Naive thymus-derived CD8-positive, alpha-beta T cell (primary cell): ENCODE measurements at places on chromosomes 1 and 21.
A peak's percentile ranks its signal among the peaks of the same experiment; 100 is the strongest.

DNA sequence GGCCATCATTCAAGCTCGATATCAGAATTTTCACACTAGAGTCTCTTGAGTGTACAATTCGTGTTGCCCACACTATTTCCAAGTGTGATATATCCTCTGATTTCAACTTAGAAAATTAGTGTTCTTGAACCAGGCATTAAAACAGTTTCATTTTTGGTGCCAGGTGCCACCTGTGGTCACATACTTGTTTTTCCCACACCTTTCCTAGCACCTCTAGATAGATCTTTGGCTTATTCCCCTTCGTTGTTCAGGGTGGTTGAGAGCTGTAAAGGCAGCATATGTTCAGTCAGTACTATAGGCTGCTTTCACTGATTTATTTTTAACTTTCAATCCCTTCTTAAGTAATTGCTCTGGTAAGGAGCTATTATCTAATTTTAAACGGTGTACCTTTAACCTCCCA, 131.1 kb downstream of the NEK7 start:
- no peak for DNase-seq

GRCh38 chr1:201518071-201518470, 11.1 kb upstream of the CSRP1 start:
- DNase-seq = no peak

DNA sequence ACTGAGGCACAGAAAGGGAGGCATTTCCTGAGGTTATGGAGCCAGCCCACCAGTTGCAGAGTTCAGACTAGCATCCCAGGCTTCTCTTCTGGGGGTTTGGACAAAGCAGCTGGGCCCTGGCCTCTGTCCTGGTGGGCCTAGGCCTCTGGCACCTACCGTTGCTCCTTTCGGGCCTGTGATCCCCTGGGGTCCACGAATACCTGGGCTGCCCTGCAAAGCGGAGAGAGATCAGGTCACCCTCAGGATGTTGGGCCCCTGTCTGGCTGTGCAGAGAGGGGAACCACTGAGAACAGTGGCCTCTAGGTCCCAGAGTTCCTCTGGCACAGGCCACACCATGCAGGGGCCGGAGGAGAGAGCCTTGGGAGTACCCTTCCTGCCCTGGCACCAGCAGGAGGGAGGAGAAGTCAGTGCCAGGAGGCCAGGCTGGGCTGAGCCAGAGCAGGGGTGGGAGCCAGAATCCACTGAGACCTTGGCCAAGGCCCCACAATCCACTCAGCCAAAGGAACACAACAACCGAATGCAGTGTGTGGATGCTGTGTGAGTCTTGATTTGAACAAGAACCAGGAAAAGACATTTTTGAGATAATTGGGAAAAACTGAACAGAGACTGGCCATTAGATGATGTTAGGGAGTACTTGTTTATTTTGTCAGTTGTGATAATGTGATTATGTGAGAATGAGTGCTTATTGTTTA, 8.9 kb downstream of the COL9A2 start:
- no peak for DNase-seq

DNA sequence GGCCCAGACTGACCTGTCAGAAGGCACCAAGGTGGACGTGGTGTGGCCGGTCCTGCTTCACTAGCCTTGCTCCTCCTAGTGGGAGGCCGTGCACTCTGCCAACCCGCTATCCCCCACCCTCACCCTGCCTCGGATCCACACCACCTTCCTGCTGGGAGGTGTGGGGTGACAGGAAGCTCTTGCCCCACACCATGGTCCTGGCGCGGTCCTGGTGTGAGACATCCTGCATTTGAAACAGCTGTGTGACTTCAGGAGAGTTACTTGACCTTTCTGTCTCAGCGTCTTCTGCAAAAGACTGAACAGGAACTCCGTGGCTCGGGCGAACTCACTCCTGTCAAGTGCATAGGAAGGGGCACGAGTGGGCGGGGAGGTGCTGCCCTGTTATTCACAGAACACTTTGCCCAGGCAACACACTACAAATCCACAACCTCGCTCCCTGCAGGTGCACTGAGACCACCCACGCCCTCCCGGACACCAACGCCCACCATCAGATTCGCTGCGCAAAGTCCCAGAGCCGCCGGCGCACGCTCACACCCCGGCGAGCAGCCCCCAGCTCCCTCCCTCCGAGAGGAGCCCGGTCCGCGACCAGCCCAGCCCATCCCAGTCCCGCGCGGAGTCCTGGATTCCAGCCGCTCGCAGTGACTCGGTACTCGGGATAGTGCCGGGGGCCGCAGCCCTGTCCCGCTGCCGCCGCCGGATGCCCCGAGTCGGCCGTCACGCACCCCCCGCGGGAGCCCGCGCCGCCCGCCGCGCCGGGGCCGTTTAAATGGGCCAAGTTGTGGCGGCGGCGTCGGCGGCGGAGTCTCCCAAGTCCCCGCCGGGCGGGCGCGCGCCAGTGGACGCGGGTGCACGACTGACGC, at the start of gene SAMD11:
SAMD11 (plus strand) TSS at position 793 of the 860 bp plus-strand sequence. CDS start 509 bp downstream, outside the sequence.
- peak; percentile 60 for DNase-seq

- no peak for DNase-seq
These were observed 53.3 kb downstream of the NENF start for GRCh38 chr1:212485913-212486618.
